Activated naive CD8-positive, alpha-beta T cell treated with anti-CD3 and anti-CD28 coated beads, Interleukin-2, amount 50 U/mL, for 24 hours (primary cell): ENCODE measurements at places on chromosomes 6 and 20.

- no peak for DNase-seq
Measured at GRCh38 chr6:100099189-100100074, 105.4 kb upstream of the MCHR2 start.

GRCh38 chr20:17688965-17689364 is 6.9 kb upstream of the RRBP1 start:
- DNase-seq = no peak

GRCh38 chr6:112307707-112308106 is 39.4 kb upstream of the RFPL4B start:
- peak; percentile 9 for DNase-seq

DNA sequence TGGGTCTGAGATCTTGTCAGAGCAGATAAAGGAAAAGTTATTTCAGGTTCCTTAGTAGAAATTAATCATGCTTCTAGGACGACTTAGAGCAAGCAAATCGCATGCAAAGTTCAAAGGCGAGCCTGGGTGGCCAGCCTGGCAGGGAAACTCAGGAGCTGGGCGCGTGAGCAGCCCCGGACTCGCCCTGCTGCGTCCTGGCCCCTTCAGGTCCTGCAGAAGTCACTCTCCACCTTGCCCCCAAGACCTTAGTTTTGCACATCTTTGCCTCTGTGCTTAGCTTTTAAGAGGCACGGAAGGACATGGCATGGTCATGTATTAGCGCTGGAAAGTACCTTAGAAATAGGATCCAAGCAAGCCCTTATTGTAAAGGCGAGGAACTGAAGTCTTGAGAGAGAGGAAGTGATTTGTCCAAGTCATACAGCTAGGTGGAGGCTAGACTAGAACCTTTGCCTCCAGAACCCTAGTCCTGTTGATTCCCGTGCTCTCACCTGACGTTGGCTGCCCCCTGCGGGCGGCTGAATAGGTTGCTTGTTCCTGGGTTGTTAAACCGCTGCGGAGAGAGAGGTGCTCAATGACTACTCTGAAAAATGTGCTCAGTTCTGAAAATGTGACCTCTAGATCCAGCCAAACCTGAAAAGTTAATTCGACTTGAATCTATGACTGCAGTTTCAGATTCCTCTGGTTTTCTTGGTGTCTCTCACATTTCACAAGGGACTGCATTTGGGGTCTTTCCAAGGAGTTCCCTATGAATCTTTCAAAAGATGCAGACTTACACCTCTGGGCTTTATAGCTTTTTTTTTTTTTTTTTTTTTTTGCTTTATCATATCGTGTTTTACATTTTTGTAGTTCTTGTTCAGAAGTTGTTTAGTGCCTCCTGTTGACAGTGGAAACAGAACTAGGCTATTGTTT is 2.7 kb downstream of the MYB start:
- DNase-seq = peak; percentile 79

DNA sequence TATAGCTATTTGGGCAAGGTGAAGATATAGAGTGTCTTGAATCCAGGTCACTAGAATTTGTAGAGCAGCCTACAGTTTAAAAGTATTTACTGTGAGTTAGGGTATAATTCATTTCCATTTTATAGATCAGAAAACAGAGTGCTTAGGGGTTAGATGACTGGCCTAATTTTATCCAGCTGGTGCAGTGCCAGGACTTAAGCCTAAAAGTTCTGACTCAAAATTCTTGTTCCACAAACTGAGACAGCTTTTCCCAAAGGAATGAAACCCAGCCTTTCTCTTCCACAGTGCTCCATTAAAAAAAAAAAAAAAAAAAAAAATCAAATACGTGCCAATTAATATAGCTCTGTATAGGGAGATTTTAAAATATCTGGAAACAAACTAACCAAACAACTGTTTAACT is 441.0 kb upstream of the MARCKS start:
- no peak for DNase-seq

DNA sequence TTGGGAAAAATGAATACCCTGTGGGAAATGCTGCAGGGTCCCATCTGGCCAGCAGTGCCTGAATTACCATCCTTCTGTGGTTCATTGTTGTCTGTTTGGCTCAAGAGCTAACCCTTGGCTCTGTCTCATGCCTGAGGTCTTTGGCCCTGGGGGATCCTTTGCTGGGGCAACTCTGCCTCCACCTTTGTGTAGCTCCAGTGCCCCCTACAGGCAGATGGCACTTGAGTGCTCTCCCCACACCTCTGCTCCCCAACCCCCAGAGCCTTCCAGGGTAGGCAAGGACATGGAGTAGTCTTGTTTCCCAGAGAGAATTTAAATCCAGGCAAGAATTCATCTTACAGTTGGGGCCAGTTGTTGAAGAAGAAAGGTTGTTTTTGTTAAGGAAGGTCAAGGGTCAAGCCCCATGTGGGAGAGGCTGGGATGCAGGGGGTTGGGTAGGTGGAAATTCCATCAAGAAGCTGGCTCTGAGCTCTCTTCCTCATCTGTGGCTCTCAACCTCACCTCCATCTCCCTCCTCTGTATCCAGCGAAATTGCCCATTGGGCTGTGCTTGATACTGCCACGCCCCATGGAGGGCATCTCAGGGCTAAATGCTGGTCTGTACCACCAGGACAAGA is 44.2 kb downstream of the ZNF831 start:
- DNase-seq = peak; percentile 85

DNA sequence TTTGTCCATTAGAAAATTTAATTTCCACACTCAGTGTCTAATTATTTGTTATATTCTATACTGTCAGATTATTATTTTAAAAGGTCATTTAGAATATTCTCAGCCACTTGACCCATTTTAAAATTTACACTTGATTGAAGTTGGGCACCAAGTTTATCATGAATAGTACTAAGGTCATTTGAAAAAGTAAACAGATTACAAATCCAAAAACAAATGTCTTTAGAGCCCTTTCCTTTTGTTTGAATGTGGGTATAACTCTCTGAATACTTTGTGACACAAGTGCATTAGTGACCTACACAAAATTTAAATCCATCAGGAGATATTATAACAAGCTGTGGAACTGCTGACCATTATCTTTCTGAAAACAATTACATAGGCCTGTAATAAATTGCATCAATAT is 11.3 kb downstream of the HIVEP2 start:
- DNase-seq = no peak

DNA sequence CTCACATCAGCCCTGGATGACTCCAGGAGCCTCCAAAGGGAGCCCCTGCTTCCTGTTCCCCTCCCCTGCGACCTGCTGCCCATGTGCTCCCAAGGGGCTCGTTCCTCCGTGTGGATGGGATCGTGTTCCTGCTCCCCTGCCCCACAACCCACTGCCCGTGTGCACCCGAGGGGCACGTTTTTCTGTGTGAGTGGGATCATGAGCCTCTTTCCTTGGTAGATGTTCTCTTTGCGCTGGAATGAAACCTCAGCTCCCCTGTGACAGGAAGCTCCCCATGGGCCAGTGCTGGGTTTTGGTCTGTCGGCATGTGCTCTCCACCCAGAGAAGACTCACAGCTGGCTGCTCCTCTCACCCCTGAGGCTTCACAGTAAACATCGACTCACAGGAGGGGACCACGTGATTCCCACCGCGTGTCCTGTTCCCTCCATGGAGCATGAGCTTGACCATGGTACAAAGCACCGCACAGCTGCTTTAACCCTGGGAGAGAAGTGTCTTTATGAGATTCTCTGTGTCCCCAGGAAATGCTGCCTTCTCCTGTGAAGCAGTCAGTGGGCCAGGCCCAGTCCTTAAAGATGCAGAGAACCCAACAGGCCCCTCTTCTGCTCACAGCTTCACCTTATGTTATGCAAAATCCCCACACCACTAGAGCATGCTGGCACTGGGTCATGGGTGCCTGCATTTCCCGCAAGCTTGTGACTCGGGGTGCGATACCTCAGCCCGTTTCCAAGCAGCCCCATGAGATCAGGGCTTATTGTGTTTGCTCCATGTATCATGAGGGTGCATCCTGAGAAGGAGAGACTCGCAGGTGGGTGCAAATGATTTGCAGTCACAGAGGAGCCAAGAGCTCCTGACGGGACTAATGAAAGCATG is 215.1 kb downstream of the ERMARD start:
- DNase-seq = no peak

GRCh38 chr20:61686051-61686936 is 379.4 kb downstream of the TAF4 start:
- no peak for DNase-seq

GRCh38 chr6:70849348-70850069 is 107.4 kb downstream of the B3GAT2 start:
- no peak for DNase-seq

- DNase-seq = peak; percentile 29
Measured at GRCh38 chr20:41734506-41734945, 116.3 kb upstream of the CHD6 start.

DNA sequence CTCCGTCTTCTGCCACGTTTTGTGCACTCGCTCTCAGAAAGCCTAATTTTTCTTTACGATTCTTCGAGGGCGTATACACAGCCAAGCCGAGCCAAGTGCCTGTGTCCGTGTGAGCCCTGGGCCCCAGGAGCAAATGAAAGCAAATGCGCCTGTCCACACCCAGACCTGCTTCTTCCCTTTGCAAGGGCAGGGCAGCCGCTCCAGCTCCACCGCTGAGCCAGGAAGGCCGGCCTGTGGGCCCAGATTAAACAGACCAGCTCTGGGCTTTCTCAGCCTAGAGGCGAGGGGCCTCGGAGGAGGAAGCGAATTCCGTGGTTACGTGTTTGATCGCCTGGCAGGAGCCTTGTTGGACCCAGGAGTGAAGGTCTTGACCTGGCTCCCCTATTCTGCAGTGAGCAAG is 184.6 kb downstream of the SMOC2 start:
- no peak for DNase-seq

DNA sequence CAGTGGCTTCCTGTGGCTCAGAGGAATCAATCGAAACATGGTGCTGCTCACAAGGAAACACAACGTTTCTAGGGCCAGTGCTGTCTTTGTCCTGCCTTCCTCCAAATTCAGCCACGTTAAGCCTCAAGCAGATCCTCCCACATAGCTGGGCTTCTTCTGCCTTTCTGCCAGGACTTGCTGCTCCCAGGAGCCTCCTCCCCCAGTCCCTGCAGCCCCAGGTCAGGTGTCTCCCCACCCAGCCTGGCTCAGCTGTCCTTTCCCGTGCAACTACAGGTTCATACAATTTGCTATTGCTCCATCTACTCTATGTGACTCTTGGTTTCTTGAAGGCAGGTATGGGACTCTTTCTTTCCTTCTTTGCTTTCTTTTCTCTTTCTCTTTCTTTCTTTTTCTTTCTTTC is 215.3 kb upstream of the RNF24 start:
- no peak for DNase-seq

- DNase-seq = no peak
Measured at GRCh38 chr20:9332791-9333479, 181.5 kb upstream of the LAMP5 start.

- no peak for DNase-seq
Measured at GRCh38 chr20:52087471-52087870, 104.1 kb downstream of the ZFP64 start.

DNA sequence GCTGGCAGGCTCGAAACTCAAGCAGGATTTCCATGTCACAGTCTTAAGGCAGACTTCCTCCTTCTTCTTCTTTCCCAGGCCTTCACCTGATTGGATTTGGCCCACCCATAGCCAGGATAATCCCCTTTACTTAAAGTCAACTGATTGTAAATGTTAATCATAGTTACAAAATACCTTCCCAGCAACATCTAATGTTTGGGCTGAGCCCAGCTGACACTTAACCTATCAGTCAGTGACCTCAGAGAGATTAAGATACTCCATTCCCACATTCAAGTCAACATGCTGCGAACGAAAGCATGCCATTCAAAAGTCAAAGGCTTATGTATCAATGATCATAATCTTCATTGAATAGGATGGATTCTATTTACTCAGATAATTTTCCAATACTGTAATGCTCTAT is 16.0 kb downstream of the MAP7 start:
- DNase-seq = no peak

- no peak for DNase-seq
Measured at GRCh38 chr6:137852346-137852745, 14.7 kb upstream of the TNFAIP3 start.

GRCh38 chr20:21031666-21032065 is 74.5 kb downstream of the LINC00237 start:
- no peak for DNase-seq

DNA sequence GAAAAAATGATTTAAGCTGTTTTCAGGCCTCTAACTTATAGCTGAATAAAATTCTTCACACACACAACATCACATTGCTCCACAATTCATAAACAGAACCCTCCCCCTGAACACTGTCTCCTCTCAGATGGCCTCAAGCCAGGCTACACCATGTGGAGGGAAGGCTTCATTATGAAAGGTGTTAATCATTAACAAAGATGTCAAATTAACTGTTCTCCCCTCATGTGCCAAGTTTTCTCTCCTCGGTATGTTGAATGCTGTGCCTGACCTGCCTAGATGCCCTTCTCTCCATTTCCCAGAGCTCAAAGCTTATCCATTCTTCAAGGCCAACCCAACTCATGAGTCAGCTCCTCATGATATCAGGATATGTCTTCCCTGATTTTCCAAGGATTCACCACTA is 210.4 kb downstream of the GMDS start:
- DNase-seq = no peak

GRCh38 chr6:149471801-149472200 is 13.0 kb downstream of the ZC3H12D start:
- no peak for DNase-seq

DNA sequence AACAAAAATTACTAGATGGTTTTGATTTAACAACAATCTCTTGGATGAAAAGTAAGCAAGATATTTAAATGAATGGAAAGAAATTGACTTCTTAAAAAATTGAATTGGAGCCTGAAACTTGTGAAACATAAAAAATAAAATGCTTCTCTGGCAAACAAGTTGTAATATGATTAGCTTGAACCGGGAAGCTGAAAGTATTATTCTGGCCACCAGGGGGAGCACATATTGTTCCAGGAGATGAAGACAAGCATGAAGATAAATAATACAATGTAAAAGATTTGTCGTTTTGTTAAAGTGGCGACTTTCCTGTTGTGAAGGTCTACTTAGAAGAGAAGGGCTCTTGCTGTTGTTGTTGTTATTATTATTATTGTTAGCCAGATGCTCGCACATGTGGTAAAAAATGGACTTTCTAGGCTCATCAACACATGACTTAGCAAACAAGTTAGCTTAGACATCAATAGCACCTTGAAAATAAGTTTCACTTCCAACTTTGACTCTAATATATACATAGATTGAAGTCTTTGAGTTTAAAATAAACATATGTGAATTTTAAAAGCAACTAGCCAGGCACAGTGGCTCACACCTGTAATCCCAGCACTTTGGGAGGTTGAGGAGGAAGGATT is 14.2 kb downstream of the PAX1 start:
- DNase-seq = peak; percentile 49
